ENCODE measurements at places on chromosomes 5 and 9.
A peak's percentile ranks its signal among the peaks of the same experiment; 100 is the strongest.

DNA sequence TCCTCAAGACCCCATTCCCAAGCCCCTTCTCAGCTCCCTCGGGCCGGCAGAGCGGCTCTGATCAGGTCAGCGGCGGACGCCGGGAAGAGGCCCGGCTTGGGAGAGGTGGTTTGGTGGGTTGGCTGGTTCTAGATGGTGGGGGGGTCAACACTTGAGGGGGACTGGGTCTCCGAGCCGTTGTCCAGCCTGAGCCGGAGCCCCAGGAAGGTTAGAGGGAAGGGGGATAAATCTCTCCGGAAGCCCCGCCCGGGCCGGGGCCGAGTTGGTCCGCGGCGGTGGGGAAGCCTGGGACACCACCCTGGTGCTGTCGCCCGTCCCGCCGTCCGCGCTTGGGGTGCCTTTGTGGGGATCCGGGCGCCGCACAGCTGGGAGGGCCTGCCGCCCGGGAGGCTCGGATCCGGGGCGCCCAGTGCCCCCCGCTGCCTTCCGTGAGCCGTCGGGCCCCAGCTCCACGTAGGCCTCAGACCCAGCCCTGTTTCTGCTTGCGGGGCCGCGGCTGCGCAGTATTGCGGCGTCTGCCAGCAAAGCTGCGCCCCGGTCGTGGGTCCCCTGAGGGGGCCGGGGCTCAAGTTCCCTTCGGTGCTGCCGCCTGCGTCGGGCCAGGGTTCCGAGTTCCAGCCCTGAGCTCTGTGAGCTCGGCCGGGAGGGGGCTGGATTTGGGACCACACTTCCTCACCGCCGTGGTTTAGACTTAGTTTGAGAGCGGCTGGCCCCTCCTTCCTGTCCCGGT, 542 bp upstream of the TRIM52 start:
- peak; percentile 42 for DNase-seq

DNA sequence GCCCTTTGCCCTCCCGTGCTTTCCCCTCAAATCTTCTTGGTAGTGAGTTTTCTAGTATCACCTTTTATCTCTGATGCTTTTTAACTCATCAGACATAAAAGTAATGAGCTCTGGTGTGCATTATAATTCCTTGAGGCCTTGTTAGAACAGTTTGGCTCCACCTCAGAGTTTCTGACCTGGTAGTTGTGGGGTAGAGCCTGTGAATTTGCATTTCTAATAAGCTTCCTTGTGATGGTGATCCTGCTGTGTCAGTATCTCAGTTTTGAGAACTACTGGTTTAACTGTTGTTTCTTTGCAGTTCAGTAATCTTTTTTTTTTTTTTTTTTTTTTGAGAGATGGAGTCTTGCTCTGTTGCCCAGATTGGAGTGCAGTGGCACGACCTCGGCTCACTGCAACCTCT, 31.1 kb downstream of the UBE2D2 start:
- DNase-seq, result no peak

DNA sequence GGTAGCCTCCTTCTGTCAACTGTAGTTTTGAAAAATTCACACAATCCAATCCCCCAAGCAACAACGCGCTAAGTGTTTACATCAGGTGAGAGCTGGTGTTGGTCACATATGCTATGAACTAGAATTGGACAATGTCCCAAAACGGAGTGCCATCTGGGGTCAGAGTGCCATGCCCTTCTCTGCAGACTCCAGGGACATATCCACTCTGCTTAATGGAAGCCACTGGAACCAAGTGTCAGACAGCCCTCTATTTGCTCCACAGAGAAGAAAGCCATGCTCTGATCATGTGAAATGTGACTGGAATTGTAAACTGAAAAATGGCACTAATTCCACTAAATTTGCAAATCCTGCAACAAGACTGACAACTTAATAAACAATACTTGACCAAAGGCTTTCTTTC, 12.2 kb downstream of the ABCA1 start:
- no peak for DNase-seq

GRCh38 chr5:74816875-74817274, 49.3 kb downstream of the FAM169A start:
- no peak for DNase-seq

DNA sequence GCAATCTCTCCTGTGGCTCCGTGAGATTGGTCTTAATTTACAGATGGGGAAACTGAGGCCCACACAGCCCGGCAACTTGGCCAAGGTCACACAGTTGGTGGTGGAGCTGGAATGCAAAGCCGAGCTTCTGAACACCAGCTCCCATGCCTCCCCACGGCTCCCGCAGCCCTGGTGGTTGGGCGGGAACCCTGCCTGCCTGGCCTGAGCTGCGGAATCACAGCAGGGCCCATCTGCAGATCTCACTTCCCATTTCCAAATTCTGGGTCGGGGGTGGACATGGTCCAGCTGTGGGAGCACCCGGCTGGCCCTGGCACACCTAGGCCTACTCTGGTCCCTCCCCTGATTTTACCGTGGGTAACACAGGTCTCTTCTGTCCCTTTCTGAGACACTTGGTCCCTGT, 35.3 kb upstream of the PHYKPL start:
- DNase-seq, result no peak

Data from GM12891 (cell line).